ENCODE measurements at places on chromosomes 1 and 21.

DNA sequence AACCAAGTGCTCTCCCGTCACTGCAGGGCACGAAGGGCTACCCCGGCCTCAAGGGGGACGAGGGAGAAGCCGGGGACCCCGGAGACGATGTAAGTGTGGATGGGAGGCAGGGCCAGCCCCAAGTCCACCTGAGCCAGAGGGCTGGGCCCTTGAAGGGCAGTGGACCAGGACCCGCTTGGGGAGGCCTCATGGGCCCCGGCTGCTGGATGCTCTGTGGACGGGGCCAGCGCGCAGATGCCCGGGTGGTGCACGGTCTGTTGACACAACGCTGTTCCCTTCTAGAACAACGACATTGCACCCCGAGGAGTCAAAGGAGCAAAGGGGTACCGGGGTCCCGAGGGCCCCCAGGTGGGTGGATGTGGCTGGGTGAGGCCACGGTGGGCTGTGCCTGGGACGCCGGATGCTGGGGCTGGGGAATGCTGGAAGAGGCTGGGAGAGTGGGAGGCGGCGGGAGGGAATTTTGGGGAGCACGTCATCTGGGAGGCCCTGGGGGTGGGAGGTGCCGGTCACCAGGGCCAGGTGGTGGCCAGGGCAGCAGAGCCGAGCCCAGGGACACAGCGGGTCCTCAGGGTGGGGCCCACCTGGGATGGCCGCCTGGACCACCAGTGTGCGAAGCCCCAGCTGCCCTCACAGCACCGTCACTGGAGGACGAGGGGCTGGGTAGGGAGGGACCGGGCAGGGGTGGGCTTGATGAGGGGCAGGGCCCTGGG is 17.5 kb downstream of the COL6A1 start:
- DNase-seq, result no peak

- DNase-seq, result peak; percentile 84
Observed at GRCh38 chr1:210407207-210407886, 78.6 kb downstream of the HHAT start.

- DNase-seq, result no peak
Observed at GRCh38 chr1:224789311-224789710, 140.2 kb upstream of the DNAH14 start.

GRCh38 chr1:215970406-215970805 is 403.3 kb downstream of the KCTD3 start:
- DNase-seq, result no peak

- no peak for DNase-seq
Observed at GRCh38 chr1:234621657-234622335, 11.8 kb upstream of the IRF2BP2 start.
